Myocyte (in vitro differentiated cells): ENCODE measurements at places on chromosomes 3 and 15. TPM values are rescaled to one million over a fixed set of nuclear protein-coding genes. Genes with fewer than 3 reads are reported as not detected.

DNA sequence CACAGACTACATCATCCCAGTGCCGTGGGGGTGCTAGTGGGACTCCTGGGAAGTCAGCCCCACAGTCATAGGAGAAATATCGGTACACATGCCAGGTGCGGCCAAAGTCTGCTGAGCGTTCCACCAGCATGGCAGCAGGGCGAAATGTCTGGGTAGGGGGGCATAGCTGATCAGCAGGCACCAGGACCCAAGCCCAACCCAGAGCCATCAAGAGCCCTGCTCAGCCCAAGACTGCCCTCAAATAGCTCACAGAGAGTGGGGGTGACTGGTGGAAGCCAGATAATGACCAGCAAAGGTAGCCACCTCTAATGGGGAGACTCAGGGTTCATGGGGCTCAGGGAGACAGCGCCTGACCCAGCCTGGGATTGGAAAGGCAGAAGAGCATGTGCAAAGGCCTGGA lies 1.3 kb downstream of the LAMB2 start:
- DNase-seq, result no peak

DNA sequence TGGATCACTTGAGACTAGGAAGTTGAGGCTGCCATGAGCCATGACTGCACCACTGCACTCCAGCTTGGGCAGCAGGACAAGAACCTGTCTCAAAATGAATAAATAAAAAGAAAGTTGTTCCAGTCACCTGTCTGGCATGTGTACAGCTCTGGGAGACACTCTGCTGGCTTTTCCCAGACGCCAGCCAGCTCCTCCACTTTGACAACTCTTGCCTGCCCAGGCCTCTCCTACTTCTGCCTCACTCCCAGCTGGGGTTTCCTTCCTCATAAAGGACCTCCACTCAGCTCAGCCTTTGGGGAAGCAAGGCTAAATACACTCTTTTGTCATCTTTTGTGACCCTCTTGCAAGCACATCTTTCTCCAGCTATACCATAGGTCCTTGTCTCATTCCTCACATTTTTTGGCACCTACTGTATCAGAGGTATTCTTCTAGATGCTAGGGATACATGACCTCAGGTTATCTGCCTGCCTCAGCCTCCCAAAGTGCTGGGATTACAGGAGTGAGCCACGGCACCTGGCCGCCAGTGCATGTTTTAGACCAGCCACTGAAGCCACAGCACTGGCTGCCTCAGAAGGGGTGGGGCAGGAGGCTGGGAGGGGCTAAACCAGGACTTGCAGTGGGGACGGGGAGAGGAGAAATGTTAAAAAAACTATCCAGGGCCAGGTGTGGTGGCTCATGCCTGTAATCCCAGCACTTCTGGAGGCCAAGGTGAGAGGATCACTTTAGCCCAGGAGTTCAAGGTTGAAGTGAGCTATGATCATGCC lies 10.0 kb upstream of the ELP6 start:
- peak; percentile 4 for DNase-seq

GRCh38 chr15:69729167-69729748 lies 276.6 kb downstream of the RPLP1 start:
- peak; percentile 33 for DNase-seq

- no peak for DNase-seq
These were observed 265.3 kb upstream of the GOLIM4 start for GRCh38 chr3:168360993-168361392.

DNA sequence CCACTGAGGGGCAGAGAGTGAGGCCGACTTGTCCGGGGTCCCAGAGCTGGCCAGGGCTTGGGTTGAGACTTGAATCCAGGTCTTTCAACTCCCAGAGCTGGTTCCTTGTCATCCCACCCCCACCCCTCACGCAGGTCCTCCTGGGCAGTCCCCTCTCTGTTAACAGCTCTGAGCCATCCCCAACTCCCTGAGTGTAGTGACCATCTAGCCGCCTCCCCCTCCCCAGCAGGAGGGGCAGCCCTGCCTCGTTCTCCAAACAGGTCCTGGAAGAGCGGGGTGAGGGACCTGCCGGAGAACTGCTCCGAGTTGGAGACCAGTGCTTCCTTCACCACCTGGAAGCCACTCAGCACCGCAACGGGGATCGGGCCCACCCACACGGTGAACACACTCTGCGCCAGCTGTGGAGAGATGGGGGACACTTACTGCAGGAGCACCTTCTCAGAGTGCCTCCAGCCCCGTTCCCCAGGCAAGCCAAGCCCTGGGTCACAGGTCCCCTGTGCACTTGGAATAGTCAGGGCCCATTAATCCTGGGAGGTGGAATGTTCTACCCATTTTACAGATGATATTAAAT lies 24.4 kb upstream of the PARL start:
- no peak for DNase-seq

Gene TRAIP
- total RNA-seq, result 0.91 and 1.2 TPM in 2 replicates

Gene C3orf22
- total RNA-seq, result not detected in 2 replicates

DNA sequence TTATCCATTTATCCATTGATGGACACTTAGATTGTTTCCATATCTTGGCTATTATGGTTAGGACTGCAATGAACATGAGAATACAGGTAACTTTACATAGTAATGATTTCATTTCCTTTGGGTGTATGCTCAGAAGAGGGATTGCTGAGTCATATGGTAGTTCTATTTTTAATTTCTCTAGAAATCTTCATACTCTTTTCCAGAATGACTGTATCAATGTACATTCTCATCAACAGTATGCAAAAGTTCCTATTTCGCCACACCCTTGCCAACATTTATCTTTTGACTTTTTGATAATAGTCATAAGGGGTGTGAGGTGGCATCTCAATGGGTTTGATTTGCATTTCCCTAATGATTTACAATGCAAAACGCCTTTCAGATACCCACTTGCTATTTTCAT lies 6.2 kb upstream of the NIPA1 start:
- no peak for DNase-seq

DNA sequence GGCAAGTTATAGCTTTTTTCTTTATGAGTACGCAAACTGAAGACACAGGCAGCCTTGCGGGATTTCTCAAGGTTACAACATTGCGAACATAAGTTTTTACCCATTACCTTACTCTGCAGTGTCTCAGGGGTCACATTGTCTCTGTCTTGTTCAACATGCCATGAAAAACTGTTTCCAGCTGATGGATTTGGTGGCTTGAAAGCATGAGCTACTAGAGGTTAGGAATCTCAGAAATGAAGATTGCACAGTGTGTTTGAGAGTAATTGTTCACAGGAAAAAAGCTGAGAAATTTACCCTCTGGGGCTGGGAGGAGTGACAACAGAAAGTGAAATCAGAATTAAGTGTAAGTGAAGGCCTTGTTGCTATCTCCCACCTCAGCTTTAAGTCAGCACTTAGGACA lies 568.6 kb downstream of the TAFA4 start:
- DNase-seq, result no peak

Gene SEMA3G
- total RNA-seq, result 0.68 and 1.9 TPM in 2 replicates

- DNase-seq, result peak; percentile 42
These were observed 1.3 kb upstream of the TP63 start for GRCh38 chr3:189629803-189630455.

Gene UCN2
- 0.11 and 0.31 TPM in 2 replicates for total RNA-seq

DNA sequence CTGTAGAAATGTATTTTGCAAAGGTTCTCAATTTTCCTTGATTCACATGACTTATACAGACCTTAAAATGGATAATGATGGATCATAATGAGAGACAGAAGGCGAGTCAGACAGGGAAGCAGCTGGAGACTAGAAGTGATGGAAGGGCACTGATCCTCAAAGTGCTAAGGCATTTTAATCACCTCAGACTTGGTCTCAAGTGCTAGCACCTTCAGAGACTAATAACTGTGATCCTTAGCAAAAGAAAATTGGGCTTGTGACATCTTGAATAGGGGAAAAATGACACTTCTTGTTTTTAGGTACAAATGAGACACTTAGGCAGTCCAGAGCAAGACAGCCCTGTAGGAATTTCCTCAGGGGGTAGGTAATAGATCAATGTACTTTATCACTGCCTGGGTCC lies 1011.7 kb downstream of the SQOR start:
- DNase-seq, result no peak

DNA sequence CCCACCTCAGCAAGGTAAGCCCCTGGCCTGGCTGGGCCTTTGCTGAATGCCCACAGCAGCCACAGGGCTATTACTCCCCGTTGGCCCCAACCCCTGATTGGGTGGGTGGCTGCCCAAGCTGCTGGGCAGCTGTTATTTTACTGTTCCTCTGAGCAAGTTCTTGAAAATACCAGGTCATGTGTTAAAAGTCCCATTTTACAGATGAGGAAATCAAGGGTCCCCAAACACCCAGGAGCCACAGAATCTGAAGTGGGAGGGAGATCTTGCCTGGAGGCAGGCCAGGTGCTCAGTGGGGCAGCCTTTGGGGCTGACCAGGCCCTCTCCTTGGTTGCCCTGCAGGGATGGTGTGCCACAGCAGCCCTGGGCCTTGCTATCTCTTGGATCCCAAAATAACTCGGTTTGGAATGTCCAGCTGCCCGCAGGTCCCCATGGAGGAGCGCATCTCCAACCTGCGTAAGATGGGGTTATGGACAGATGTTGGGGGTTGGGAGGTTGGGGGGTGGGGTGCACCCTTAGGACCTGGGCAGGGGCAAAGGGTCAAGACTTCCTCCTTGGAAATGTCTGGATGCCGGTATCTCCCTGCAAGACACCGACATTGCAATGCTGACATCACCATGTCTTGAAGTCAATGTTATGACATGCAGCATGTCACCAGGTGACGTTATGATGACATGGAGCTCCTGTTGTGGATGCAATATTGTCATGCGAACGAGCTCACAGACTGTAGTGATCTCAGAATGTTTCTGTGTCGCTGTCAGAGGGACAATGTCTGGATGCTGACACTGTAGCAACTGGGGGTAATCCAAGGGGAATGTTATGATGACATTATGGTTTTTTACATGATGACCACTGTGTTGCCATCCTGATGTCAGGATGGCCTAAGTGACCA lies 13.3 kb upstream of the CSPG4 start:
- no peak for DNase-seq

DNA sequence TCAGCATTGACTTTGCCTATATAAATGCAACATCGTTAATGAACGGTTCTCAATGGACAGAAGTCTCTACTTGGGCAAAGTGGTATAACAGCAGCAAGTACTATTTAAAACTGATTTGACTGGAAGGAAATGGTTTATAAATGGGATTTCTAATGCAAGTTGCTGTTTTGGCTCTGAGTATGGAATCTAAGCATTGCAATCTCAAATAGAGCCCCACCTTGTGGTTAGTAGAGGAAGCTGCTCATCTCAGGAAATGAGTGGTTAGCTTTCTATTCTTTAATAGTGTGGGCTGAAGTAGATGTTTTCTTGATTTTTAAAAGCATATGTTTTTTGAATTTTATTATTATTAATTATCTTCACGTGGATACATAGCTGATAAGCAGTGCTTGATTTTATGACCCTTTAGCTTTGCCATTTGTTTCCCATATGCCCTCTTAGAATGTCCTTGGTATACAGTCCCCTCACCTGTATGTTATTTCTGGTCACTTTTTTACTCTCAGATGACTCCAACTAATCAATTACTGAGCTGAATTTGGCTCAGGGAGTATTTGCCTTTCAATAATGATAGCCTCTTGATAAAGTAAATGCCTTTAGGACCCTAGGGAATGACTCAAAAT lies 67.1 kb downstream of the OXSM start:
- DNase-seq, result peak; percentile 20

GRCh38 chr3:30476368-30477084 lies 129.9 kb upstream of the TGFBR2 start:
- peak; percentile 50 for DNase-seq

GRCh38 chr3:36232797-36233489 lies 147.4 kb upstream of the STAC start:
- DNase-seq, result no peak

DNA sequence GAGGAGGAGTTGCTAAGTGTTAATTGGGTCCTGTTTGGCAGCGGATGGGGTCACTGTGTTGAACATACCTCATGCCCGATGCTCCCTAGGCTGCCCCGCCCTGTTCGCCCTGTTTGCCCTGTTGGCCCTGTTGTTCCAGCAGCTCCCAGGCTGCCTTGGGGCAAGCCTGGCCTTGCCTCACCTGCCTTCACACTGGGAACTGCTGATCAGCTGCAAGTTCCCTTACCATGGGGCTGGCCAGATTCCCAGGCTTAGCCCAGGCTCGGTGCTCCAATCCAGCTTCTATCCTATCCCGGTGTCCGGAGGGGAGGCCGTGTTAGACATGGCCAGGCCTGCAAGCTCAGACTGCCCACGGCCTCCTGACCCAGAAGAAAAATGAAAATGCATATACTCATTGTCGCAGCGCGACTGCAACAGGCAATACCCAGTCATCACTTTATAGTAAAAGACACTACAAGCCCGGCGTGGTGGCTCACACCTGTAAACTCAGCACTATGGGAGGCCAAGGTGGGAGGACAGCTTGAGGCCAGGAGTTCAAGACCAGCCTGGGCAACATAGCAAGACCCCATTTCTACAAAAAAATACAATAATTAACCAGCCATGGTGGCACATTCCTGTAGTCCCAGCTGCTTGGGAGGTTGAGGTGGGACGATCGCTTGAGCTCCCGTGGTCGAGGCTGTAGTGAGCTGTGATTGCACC lies 42.9 kb upstream of the ZNF710 start:
- DNase-seq, result no peak

- no peak for DNase-seq
These were observed 9.0 kb downstream of the MAPKBP1 start for GRCh38 chr15:41783296-41783695.

- DNase-seq, result peak; percentile 44
These were observed 5.1 kb upstream of the KLHL6 start for GRCh38 chr3:183560607-183561006.

DNA sequence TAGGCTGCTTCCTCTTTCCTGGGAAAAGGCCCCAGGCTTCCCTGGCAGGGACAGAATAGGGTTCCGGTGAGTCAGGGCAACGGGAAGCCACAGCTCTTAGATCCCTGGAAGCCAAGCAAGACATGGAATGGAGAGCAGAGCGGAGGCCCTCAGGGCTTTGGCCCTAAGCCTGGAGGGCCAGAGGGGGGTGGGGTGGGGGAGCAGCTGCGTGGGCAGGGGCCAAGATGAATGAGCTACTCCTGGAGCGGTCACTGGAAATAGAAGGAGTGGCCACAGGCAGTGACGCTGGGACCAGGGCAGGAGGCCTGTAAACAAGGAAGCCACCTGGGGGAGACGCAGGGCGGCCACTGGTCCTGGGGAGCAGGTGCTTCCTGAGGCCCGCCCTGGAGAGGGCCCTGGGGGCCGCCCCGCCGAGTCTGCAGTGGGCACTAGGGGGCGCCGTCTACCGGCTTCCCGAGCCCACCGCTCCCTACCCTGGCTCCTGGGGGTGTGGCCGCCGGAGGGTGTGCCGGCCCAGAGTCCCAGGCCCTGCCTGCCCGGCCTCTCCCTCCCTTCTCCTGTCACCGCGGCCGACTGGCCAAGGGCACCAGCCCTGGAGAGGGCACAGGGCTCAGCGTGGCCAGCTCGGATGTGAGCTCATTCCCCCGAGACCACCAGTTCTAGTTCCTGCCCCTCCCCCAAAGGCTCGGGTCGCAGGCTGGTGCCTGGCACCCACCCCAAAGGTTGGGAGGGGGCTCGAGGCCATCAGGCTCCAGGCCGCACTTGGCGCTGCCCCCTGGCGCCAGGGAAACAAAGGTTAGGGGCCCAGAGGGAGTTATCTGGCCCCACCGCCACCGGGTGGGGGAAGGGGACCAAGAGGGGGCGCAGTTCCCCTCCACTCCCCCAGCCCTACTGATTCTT lies 12.1 kb downstream of the VPS18 start:
- DNase-seq, result peak; percentile 98
